ENCODE measurements at places on chromosomes 7 and 10.

DNA sequence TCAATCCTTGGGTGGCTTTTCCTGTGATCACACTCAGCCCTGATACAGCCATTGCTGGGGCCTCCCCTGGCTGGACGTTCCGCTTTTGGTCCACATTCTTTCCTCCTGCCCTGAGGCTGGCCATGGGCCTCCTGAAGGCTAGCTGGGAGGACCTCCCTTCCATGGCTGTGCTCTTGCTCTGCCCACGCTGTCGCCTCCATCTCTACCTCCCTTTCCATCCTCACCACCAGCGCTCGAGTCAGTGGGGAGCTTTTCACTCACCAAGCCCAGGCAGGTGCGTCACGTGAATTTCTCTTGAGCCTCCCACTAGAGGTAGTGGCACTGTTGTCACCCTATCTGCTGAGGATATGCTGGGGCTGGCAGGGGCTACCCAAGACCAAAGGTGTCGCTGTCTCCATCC is 85.9 kb downstream of the BMS1 start:
- no peak for DNase-seq

GRCh38 chr7:155191901-155192478 is 105.7 kb upstream of the INSIG1 start:
- no peak for DNase-seq

- DNase-seq: no peak
Measured at GRCh38 chr10:106515206-106515790, 649.2 kb downstream of the SORCS1 start.

DNA sequence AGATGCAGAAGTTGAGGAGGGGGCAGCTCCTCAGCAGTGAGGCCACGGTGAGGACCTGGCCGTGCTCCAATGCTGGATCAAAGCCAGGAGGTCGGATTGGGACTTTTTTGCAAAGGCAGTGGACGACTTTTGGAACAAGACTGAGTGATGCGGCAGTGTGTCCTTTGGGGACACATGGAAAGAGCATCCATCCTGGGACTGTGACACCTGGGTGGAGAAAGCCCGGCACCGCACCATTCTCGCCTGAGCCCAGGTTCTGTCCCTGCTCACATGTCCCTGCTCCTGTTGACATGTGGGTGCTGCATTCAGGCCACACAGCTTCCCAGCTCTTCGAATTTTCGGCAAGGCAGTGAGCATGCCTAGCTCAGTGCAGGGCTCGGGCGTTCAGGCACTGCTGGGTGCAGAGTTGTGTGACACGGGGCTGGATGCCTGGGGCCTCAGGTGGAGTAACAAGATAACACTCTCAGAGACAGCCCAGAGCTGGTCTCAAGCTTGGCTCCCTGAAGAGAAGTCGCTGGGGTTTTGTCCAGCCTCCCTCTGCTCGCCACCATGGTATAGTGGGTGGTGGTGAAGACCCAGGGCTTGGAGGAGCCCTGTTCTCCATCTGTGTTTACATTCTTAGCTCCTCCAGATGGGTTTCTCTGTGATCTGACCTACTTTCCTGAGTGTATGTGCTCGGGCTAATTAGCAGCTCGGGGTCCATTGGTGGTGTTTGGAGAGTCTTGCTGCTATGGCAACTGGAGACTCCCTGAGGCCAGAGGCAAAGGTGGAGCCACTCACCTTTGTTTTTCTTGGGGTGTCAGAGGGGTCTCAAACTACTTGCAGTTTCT is 111.7 kb upstream of the BTBD16 start:
- peak; percentile 11 for DNase-seq

- no peak for DNase-seq
Measured at GRCh38 chr10:85645926-85646711, 720.5 kb downstream of the GRID1 start.

GRCh38 chr10:124892905-124893304 is 49.0 kb upstream of the ZRANB1 start:
- no peak for DNase-seq

GRCh38 chr7:139679731-139680594 is 97.8 kb downstream of the HIPK2 start:
- DNase-seq: no peak

DNA sequence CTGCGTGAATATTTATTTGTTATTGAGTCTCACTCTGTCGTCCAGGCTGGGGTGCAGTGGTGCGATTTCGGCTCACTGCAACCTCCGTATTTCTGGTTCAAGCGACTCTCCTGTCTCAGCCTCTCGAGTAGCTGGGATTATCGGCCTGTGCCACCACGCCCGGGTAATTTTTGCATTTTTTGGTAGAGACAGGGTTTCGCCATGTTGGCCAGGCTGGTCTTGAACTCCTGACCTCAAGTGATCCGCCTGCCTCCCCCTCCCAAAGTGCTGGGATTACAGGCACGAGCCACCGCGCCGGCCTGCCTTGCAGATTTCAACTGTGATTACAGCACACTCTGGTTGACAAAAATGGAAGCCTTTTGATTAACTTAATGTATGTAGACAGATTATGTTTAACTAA is 730.0 kb upstream of the VSTM2A start:
- DNase-seq: no peak

GRCh38 chr7:92266415-92267241 is 20.9 kb downstream of the ANKIB1 start:
- DNase-seq: no peak

- no peak for DNase-seq
Measured at GRCh38 chr7:159092701-159093121, 52.0 kb downstream of the VIPR2 start.

DNA sequence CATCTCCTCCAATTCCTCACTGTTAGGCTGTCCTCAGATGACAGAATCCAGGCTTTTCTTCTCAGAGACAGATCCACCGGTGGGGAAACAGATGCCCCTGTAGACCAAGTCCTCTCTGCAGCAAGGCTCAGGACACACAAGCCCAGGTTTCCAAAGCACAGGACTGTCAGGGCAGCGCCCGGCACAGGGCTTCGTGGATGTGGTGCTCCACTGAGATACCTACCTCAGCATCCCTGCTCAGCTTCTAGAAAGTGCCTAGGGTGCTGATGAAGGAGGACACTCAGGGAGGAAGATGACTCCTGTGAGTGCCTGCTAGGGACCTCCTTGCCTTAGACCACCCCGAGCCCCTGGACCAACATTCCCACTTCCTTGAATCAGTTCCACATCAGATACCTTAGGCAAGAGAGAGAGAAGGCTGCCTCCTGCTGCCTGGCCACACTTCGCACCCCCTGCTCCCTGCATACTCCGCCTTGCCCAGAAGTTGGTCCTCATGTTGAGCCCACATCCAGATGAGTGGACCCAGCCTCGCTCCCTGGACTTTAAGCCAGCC is 8.9 kb upstream of the RBP3 start:
- DNase-seq: no peak

DNA sequence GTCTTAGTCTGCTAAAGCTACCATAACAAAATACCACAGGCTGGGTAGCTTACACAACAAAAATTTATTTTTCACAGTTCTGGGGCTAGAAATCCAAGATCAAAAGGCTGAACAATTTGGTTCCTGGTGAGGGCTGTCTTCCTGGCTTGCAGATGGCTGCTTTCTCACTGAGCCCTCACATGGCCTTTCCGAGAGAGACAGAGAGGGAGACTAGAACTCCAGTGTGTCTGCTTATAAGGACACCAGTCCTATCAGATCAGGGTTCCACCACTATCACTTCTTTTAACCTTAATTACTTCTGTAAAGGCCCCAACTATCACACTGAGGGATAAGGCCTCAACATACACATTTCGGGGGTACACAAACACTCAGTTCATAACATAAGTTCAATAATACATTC is 527.4 kb upstream of the VSTM2A start:
- no peak for DNase-seq

- DNase-seq: no peak
Measured at GRCh38 chr7:33724201-33724600, 181.1 kb upstream of the BMPER start.

GRCh38 chr7:141157138-141157765 is 83.4 kb downstream of the TMEM178B start:
- no peak for DNase-seq

- DNase-seq: no peak
Measured at GRCh38 chr10:132400041-132400546, 3.1 kb downstream of the PWWP2B start.

DNA sequence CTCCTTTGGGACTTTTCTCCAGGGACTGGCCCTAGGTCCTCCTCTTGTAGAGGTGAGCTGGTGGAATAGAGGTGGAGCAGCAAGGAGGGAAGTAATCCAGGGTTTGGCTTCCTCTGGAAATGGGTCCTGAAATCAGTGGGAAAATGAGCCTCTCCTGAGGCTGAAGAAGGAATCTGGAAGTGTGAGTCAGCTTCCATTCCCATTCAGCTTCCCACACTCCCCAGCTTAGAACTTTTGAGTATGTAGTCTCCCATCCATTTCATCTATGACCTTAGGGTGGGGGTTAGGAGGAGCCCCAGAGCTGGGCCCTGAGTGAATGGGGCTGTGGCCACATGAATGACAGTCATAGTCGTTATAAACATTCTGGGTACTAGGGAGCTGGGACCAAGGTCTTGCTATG is 17.7 kb downstream of the LDB1 start:
- DNase-seq: no peak

GRCh38 chr10:11270135-11270857 is 252.6 kb downstream of the CELF2 start:
- peak; percentile 54 for DNase-seq

DNA sequence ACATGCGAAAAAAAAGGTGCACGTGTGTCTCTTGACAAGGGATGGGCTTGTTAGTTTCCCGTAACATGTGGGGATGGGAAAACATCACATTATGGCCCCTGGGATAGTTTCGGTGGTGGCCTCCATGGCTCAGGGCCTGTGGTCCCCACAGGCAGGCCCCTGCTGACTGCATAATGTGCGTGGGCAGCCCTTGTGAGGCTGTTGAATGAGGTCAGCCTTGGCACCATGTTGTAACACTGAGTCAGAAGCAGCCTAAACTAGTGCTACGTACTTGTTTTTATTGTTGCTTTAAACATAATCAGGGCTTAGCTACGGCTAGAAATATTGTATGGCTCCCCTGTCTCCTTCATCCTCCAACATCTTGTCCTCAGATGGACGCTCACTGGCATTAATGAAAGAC is 80.6 kb downstream of the BEND7 start:
- DNase-seq: no peak

GRCh38 chr7:26183545-26184280 is 16.8 kb downstream of the HNRNPA2B1 start:
- no peak for DNase-seq

DNA sequence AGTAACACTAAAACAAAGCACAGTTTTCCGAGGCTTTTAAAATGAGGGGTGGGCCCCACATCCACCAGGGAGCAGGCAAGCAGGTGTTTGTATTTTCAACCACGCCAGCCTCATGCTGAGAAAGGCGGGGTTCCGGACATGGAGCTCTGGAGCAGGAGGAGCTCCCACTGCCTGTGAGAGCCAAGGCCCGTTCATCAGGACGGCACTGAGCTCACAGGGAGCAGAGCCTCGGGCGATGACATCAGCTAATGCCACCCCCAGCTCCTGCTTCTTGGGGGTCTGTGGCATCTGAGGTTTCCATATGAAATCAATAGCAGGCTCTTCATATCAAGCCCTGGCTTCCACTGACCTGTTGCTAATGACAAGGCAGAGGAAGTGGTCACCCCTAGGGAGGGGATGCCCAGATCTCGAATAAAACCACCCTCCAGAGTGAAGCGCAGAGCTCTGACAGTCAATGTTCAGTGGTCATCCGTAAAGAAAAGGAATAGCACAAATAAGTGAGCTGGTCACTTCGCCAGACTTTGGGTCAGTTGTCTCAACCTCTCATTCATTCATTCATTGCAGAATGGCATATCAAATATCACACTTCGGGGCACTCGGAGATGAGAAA is 89.1 kb downstream of the TNS3 start:
- no peak for DNase-seq

- no peak for DNase-seq
Measured at GRCh38 chr10:15801147-15801546, 59.2 kb downstream of the MINDY3 start.

DNA sequence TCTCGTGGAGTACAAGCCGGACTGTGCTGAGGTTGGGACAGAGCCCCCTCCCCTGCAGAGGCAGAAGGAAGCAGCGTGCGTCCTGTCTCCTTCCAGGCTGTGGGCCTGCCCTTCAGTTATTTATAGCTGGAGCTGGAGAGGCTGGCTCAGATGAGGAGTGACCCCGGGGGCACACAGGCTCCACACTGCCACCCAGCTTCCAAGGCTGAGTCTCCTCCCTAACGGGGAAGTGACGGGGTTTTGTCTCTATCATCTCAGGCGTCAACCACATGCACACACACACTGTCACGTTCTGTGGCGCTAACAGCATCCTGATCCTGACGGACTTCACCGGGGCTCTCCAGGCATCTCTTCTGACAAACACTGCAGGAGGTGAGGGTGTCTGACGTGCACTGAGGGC is 25.4 kb downstream of the AMZ1 start:
- DNase-seq: no peak

- DNase-seq: no peak
Measured at GRCh38 chr7:134589491-134589941, 40.6 kb downstream of the AKR1B15 start.

- DNase-seq: no peak
Measured at GRCh38 chr10:102682981-102683380, 31.2 kb downstream of the ARL3 start.

DNA sequence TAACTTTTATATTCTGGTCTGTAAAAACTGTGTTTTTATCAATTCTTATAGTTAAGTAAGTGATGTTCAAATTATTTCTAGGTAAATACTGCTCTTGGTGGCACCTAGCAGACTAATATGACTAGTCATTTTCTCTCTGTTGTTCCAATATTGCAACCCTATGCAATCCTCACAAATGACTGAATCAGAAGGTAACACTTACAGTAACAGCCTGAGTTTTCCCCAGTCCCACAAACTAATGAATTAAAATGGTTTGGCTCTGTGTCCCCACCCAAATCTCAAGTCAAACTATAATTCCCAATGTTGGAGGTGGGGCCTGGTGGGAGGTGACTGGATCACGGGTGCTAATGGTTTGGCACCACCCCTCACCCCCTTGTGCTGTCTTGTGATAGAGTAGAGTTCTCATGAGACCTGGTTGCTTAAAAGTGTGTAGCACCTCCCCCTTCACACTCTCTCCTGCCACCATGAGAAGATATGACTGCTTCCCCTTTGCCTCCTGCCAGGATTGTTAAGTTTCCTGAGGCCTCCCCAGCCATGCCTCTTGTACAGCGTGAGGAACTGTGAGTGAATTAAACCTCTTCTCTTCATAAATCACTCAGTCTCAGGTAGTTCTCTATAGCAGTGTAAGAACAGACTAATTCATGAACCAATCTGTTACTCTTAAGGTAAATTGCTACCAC is 43.5 kb downstream of the MTPN start:
- DNase-seq: no peak

DNA sequence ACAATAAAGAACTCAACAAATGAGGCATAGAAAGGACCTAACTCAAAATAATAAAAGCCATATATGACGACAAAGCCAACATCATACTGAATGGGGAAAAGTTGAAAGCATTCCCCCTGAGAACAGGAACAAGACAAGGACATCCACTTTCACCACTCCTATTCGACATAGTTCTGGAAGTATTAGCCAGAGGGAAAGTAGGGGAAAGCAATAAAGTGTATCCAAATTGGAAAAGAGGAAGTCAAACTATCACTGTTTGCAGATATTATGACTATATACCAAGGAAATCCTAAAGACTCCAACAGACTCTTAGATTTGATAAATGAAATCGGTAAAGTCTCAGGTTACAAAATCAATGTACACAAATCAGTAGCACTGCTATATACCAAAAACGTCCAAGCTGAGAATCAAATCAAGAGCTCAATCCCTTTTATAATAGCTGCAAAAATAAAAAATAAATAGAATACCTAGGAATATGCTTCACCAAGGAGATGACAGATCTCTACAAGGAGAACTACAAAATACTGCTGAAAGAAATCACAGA is 4.8 kb downstream of the ANXA7 start:
- DNase-seq: no peak

- DNase-seq: no peak
Measured at GRCh38 chr10:101052285-101052684, 9.5 kb upstream of the KAZALD1 start.

Data from NCI-H1105 treated with DMSO at 0.1 percent for 48 hours (cell line).